ENCODE measurements at places on chromosomes 11 and 22. TPM values are rescaled to one million over a fixed set of nuclear protein-coding genes. Genes with fewer than 3 reads are reported as not detected.
A peak's percentile ranks its signal among the peaks of the same experiment; 100 is the strongest.

The DCHS1 gene
- total RNA-seq: 23.2 TPM

The PRR14L gene
- total RNA-seq: 57.9 TPM

The ZMAT5 gene
- total RNA-seq: 18.3 TPM

The MMP8 gene
- total RNA-seq: 0.44 TPM

The TOP3B gene
- total RNA-seq: 32.1 TPM

The C22orf31 gene
- not detected for total RNA-seq

The KCNJ5 gene
- 12.9 TPM for total RNA-seq

The ARRB1 gene
- 187 TPM for total RNA-seq

The POTEH gene
- total RNA-seq: not detected

The HPX gene
- 1.7 TPM for total RNA-seq

The PHF21B gene
- total RNA-seq: not detected

The RDX gene
- 152 TPM for total RNA-seq

DNA sequence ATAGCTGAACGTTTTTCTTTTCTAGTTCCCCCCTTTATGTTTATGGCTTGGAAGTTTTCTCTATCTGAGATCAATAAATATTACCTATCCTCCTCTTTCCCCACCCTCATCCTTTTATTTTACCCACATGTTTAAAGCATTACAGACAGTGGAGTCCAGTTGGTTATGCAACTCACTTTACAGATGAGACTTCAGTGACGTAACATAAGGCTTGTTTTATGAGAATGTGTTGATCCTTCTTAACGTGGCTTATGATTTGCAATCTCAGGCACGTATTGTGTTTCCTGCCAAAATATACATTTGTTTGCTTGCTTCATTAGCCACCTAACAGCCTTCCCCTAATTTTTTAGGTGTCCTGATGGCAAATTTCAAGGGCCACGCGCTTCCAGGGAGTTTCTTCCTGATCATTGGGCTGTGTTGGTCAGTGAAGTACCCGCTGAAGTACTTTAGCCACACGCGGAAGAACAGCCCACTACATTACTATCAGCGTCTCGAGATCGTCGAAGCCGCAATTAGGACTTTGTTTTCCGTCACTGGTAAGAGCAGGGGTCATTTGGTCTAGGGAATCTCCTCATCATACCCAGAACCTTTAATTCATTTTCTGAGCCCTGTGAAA lies 36.6 kb downstream of the TMEM45B start:
- no peak for DNase-seq

- no peak for DNase-seq
Measured at GRCh38 chr11:8913961-8914660, 3.1 kb downstream of the AKIP1 start.

- peak; percentile 69 for DNase-seq
Measured at GRCh38 chr22:46044621-46045458, 67.9 kb upstream of the WNT7B start.

DNA sequence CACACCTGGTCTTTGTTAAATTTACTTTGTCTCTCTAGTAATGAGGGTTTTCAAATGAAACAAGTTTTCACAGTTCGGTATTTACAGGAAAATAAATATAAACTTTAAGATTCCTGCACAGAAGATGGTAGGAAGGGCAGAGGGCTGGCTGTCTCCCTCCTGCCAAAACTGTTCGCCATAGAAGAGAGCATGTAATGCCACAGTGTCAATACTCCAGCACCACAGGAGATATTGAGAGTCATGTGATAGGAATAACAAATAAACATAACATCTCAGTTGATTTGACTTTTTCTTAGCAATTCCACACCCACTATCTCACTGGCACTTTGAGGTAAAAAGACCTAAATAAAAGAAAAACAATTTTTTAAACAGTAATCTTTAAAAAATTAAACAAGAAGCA lies 100.9 kb downstream of the MRTFA start:
- DNase-seq: no peak

DNA sequence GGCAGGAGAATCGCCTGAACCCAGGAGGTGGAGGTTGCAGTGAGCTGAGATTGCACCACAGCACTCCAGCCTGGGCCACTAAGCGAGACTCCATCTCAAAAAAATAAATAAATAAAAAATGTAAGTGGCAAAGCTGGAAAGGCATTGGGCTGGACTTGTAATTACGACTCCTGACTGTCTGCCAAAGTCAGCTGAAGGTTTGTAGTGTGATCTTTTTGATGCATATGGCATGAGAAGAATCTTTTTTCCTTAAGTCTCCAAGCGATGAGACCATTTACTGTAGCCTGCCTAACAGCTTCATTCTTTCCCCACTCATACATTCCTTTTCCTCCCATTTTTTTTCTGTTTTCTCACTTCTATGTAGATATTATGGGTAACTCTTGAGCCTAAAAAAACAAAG lies 24.8 kb downstream of the CTNND1 start:
- DNase-seq: no peak

GRCh38 chr22:44247923-44248892 lies 64.5 kb downstream of the SHISAL1 start:
- no peak for DNase-seq

- DNase-seq: peak; percentile 34
Measured at GRCh38 chr22:50578776-50579310, 616 bp upstream of the CPT1B start.

- peak; percentile 36 for DNase-seq
Measured at GRCh38 chr22:47195156-47195483, 432.7 kb downstream of the TBC1D22A start.

GRCh38 chr11:65316227-65317024 lies 1.8 kb downstream of the CDC42EP2 start:
- DNase-seq: peak; percentile 53

DNA sequence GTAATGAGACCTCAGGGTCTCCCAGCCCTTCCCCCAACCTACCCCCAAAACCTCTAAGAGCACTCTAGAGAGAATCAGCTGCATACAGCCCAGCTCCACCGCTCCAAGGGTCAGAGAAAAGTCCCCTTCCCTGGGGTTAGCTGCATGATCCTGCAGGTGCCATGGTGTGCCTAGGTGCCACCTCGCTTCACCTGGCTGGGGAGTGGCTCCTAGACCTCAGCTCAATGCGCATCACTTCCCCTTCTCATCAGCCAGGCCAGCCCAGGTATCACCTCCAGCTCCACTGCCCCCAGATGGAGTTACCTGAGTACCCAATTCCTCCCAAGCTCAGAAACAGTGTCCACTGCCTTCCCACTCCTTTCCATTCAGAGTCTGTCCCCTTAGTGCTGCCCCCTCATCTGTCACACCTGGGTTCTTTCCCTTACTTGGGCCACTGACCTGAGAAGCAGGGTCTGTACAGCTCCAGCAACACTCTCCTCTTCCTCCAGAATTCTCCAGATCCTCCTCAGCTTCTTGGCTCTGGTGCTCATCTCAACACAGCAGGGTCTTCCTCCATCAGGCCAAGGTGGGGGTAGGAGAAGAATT lies 1.3 kb downstream of the STARD10 start:
- no peak for DNase-seq

DNA sequence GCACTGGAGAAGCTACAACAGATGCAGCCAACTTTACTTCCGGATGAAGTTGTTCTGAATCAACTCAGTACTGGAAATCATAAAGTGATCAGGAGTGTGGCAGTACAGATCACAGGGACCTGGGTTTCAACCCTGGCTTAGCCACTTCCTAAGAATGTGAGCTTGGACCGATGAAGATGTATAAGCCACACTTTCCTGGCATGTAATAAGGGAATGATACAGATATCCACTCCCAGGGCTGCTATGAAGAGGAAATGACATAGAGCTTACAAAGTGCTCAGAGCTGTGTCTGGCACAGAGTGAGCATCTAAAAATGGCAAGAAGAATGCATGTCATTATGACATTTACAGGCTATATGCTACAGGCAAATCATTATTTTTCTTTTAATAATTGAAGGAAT lies 378.7 kb downstream of the NTM start:
- DNase-seq: no peak

GRCh38 chr11:82731691-82732277 lies 1.9 kb downstream of the FAM181B start:
- DNase-seq: no peak

DNA sequence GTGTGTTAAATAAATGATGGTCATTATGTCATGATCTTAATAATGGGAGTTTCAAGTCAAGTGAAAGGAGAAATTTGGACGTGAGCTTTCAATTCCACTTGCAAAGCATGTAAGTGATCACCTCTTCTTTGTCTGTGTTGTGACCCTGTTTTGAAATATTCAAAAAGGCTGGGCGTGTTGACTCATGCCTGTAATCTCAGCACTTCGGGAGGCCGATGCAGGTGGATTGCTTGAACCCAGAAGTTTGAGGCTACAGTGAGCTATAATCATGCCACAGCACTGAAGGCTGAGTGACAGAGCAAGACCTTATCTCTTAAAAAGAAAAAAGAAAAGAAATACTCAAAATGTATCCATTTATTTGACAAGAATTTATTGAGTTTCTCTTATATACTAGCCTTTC lies 32.9 kb upstream of the EED start:
- DNase-seq: no peak

- DNase-seq: no peak
Measured at GRCh38 chr22:20951932-20952380, 15.1 kb upstream of the AIFM3 start.

- no peak for DNase-seq
Measured at GRCh38 chr11:19886498-19886897, 173.9 kb downstream of the NAV2 start.

GRCh38 chr11:112776834-112777233 lies 184.4 kb upstream of the NCAM1 start:
- DNase-seq: no peak

- DNase-seq: peak; percentile 66
Measured at GRCh38 chr11:2886191-2886894, 768 bp upstream of the CDKN1C start.

- DNase-seq: no peak
Measured at GRCh38 chr11:85889676-85890579, 34.7 kb downstream of the CCDC83 start.

GRCh38 chr22:48146426-48146825 lies 1384.0 kb downstream of the TBC1D22A start:
- no peak for DNase-seq

DNA sequence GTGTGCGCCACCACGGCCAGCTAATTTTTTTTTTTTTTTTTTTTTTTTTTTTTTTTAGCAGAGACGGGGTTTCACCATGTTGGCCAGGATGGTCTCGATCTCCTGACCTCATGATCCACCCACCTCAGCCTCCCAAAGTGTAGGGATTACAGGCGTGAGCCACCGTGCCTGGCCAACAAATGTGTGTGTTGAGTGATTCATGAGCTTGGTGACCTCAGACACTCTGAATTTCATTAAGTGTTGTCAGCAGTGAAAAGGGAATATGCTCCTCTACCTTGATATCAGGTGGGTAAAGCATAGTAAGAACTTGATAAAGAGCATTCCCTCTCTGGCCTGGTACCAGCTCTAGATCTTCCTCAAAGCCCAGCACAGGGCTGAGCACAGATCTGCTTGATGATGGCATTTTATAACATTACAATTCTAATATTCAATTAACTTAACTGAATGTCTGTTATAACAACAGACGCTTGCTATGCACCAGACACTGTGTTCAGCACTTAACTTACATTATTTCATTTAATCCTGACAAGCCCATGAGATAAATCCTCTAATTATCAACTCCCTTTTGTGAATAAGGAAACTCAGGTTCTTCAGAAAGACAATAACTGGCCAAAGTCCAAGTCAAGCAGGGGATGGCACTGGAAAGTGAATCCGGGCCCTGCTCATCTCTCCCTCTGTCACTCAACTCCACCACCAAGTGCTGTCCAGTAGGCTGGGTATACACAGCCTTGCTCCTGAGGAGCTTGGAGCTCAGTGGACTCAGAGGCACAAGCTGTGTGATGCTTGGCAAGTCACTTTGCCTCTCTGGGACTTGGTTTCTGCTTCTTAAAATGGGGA lies 13.0 kb downstream of the TBC1D10A start:
- no peak for DNase-seq

GRCh38 chr11:118812485-118812884 lies 21.5 kb upstream of the DDX6 start:
- no peak for DNase-seq

- DNase-seq: no peak
Measured at GRCh38 chr11:61335355-61335710, 2.3 kb downstream of the TKFC start.

GRCh38 chr22:46848197-46848596 lies 85.7 kb downstream of the TBC1D22A start:
- no peak for DNase-seq

- DNase-seq: no peak
Measured at GRCh38 chr11:26583550-26583949, 11.5 kb upstream of the MUC15 start.

DNA sequence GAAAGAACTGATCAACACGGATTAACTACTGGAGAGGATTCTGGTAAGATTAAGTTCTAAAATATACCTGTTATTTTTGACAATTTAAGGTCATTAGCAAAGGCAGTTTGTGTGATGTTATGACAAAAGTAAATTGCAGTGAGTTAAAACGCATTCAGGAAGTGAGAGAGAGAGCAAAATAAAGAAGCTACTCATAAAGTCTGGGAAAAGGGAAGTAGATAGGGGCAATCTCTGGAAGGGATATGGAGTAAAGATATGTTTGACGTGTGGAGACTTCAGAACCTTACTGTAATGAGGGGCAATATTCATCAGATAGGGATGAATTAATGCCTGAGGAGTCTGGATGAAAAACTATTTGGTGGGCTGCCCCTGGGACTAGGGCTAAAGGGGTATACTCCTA lies 16.8 kb downstream of the OR56B4 start:
- DNase-seq: no peak

DNA sequence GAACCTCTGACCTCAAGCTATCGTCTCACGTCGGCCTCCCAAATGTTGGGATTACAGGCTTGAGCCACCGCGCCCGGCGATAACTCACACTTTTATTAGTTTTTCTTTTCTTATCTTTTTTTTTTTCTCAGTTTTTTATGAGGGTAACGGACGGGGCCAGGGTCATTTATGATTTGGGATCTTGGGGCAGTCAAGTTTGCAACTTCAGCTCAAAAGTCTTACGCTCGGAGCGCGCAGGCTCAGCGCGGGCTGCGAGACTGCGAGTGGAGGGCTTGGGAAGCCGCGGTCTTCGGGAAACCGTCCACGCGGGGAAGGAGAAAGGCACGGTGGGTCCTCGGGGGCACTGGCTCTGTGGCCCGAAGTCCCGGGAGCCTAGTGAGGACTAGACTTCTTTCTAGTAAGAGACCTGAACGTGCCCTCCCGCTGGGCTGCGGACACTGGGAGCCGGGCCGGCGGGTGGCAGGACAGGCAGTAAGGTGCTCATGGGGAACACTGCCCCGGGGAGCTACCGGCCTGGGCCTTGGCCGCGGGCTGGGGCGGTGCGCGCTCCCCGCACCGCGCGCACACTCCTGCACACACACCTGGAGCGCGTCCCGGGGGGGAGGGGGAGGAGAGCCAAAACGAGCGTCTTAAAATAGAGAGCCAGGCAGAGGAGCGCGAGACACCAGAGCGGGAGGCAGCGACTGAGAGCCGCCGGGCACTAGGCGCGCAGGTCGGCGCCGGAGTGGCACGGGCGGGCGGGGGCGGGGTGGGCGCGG lies 476 bp upstream of the BARX2 start:
- peak; percentile 47 for DNase-seq
